ENCODE measurements at places on chromosomes 3 and 15.

DNA sequence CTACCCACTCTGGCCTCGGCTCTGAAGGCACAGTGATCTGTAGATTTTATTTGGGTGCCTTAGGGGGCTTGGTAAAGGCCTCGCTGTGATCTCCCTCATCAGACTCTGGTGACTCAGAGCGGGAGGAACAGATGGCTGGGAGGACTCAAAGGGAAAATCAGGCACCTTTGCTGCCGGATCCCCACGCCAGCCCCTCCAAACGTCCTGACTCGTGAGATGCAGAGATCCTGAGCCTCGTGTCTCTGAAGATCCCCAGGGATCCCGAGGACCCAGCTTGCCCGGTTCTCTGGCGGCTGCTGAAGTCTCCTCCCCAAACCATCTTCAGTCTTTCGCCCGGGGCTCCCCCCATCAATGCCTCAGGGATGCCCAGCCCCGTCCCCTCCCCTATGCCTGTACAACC, 32.8 kb downstream of the MUC20 start:
- no peak for DNase-seq

GRCh38 chr3:122318620-122319019, 6.4 kb upstream of the CSTA start:
- DNase-seq = no peak

GRCh38 chr15:85336880-85337279, 43.5 kb upstream of the AKAP13 start:
- no peak for DNase-seq

GRCh38 chr3:35677797-35678196, 38.5 kb downstream of the ARPP21 start:
- no peak for DNase-seq

DNA sequence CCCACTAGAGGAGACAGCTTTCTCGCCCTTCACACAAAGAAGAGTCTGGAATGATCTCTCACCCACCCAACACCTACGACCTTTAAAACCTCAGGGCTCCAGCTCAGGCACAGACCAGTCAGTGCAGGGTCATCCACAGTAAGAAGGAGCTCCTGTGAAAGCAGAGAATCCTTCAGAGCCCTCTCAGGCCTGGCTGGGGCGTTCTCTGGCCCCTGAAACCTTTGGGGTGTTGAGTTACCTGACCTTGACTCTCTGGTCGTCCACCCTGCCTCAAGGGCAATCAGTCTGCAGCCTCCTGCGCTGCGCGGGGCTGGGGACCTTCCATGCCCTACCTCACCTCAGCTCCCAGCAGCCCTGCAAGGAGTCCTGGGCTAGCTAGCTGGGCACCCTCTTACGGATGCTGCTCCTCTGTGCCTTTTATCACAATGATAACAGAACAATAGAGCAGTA, 106.2 kb downstream of the ADCY5 start:
- no peak for DNase-seq

GRCh38 chr3:15450438-15451215, 23.2 kb downstream of the EAF1 start:
- DNase-seq = no peak

GRCh38 chr3:55426486-55426885, 60.6 kb downstream of the WNT5A start:
- peak; percentile 30 for DNase-seq

DNA sequence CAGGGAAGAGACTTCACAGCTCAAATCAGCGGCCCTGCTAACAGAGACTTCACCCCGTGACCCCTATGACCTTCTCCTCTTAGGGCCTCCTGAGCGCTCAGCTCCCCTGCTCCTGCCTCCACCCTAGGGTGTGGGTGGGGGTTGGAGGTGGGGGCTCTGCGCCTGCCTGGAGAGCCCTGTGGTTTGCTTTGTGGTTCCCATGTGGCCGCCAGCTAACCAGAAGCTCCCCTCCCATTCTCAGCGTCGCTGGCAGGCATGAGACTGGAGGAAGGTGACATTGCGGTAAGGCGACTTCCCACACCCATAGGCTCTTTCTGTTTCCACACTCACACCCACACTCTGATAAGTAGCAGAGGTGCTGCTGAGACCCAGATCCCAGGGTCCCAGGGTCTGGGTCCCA, 27.6 kb downstream of the XYLB start:
- no peak for DNase-seq

DNA sequence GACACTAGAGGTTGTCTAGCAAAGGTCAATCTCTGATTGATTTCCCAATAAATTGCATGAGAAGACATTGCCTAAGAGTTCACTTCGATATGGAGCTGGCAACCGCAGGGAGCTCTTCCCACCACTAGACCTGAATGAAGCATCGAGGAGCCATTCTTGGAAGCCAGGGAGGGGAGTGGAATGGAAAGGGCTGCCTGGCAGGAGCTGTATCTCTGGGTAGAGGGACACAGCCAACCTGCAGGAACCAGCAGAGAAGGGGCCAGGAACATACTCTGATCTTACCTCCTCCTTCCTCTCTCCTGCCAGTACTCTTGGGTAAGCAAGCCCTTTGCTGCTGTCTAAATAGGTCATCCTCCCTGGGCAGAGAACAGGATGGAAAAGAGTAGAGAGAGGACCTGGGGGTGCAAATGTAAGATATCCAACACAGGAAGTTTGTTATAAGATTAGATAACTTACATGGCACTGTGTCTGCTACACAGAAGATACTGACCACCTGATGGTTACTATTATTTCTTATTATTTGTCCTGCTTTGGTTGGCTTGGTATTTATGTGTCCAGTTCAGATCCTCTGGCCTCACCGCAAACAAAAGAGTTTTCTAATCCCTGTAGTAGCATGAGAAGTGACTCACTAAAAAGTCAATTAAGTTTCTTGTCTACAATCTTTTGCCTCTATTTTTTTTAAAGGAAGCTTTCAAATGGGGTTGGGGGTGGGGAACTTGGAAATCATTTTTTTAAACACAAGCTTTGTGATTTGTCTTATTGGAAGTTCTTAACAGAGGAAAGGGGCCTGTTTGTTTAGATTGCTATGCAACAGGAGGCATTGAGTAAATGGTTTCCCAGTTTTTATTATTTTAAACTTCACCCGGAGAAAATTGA, 156.7 kb upstream of the TSC22D2 start:
- DNase-seq = peak; percentile 69

DNA sequence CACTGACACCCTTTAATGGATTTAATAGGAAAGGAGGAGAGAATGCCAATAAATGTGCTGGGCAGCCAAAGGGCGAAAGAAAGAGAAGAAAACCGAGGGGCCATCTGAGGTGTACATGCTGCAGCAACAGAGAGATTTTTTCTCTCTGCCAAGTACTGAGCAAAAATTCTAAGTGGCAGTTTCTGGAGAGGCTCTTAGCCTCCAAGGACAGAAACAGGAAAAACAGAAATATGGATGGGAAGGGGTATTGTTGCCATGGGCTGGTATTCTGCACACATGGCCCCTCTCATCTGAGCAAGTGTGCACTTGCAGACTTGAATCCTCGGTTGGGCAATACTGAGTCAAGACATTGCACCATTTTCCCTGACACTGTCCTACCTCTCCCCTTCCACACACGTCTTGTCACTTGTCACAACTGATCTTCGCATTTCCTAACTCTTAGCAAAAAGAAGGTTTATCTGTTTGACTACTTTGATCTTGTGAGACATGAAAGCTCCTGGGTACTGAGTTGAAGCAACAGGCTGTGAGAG, 73.9 kb downstream of the PRICKLE2 start:
- no peak for DNase-seq

DNA sequence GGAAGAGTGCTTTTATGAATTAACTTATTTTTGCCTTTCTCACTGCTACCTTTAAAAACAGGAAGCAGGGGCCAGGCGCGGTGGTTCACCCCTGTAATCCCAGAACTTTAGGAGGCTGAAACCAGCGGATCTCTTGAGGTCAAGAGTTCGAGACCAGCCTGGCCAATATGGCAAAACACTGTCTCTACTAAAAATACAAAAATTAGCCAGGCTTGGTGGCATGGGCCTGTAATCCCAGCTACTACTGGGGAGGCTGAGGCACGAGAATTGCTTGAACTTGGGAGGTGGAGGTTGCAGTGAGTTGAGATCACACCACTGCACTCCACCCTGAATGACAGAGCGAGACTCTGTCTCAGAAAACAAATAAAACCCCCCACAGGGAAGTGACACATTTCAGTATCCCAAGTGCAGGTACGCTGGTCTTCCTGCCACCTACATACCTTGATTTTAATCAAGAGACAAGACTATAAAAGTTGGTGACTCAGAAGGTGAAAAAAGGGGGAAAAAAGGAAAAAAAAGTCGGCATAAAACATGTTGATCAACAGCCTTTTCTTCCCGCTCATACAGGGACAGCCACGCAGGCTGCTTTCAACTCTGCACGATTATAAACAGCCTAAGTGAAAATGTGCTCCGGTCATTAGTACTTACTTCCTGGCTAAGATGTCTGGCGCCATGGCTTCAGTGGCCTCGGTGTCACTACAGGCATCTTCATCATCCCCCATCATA, 18.8 kb downstream of the PPP1R2 start:
- no peak for DNase-seq

GRCh38 chr15:92315144-92315543, 78.5 kb upstream of the ST8SIA2 start:
- DNase-seq = no peak

DNA sequence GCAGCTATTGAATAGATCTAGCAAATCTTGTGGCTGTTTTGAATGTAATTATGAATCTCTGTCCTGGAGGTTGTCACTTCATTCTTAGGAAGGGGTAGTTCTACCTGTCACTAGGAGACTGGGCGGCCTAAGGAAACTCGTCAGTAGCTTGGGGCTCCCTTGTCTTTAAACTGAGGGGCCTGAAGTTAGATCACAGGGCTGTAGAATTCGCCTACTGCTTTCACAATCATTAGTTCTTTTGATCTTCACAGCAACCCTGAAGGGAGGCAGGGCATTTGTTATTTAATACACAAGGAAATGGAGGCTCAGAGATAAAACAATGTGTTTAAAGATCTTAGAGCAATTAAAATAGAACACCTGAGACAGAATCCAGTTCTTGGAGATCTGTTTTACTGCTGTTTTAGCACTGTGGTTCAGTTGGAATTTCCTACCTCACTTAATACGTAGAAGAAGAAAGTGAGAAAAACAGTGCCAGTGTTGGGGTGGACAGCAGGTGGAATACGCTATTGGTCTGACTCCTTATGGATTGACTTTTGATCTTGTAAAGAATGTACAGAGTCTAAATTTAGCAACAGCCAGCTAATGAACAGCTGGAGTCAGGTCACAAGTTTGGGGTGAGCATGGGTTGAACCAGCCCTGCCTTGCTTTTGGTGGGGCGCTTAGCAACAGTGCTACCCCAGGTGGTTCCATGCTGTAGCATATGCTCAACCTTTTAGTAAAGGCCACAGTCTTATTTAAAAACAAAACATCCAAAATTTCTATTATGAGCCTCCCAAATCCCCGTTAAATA, 71.4 kb upstream of the BHLHE40 start:
- no peak for DNase-seq

DNA sequence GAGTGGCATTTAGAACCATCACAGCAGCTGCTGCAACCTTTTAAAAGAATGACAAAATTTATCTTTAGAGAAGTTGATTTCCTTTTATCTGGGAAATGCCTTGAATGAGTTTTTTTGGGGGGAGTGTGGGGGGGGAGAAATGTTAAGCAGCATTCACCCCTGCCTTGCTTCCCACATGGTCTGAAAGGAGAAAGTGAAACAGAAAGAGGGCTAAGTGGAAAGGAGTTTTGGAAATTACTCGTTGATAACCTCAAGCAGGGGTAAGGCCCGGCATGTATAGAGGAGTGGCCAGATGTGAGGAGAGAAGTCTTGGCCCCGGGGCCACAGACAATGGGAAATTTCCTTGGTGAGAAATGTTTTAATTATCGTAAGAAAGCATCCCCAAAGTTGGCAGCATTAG, 23.5 kb downstream of the B3GALNT1 start:
- peak; percentile 32 for DNase-seq
